ENCODE measurements at places on chromosomes 11 and 22.
A peak's percentile ranks its signal among the peaks of the same experiment; 100 is the strongest.

DNA sequence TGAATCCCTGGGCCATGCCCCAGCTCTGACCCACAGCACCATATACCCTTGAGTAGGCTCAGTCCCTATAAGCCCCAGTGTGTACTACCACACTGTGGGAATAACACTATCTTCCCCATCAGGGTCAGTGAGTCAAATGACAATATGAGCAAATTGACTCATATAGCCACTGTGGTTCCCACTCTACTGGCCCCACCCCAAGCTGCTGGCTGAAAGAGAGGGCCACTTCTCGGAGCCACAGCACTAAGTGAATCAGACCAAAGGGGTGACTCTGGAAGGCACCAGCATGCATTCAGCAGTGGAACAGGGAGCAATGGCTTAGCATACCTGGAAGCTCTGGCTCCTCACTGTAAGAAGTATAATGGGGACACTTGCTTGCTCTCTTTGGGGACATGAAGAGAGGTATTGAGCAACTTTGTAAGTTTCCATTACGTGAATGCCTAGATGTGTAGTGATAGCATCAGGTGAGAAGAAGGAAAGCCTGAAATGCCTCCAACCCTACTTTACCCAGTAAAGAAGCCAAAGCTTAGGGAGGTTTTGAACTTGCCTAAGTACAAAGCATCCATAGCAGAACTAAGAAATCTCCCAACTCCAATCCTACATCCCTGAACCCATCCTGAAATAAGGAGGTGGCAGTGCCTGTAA lies 13.5 kb downstream of the CD59 start:
- no peak for DNase-seq

DNA sequence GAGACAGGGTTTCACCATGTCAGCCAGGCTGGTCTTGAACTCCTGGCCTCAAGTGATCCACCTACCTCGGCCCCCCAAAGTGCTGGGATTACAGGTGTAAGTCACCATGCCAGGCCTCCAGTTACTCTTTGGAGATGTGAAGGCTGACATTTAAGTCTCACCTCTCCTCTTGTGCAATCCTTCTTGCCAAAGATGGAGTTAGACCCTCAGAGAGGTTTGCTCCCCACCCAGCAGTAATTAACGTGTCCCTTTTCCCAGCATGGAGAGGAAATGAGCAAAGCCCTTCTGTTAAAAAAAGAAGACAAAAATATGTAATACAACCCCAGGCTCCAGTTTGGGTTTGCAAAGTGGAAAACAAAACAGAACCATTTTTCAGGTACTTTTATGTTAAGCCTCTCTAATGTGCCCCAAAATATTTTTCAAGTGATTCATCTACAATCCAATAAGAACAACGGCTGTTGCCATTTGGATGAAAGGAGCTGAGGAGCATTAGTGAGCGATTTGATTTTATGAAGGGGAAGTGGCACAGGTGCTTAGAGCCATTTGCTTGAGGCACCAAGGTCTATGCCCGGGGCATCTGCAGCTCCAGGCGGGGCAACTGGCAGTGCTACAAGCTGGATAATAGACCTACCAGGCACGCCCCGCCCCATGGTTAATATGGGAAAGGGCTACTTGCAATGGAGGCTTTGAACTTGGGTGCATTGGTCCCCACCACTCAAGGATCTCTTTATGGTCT lies 57.2 kb downstream of the GRIK4 start:
- no peak for DNase-seq

DNA sequence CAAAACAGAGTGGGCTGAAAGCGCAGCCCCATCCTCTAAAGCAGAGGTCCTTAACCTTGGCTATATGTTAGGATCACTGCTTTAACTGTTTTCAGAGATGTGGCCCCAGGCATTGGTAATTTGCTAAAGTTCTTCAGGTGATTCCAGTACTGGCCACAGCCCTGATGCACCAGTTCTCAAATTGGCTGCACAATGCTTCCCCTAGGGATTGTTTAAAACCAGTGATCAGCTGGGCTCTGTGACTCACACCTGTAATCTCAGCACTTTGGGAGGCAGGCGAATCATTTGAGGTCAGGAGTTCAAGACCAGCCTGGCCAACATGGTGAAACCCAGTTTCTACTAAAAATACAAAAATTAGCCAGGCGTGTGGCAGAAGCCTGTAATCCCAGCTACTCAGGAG lies 8.4 kb upstream of the IRAG1 start:
- DNase-seq, result no peak

DNA sequence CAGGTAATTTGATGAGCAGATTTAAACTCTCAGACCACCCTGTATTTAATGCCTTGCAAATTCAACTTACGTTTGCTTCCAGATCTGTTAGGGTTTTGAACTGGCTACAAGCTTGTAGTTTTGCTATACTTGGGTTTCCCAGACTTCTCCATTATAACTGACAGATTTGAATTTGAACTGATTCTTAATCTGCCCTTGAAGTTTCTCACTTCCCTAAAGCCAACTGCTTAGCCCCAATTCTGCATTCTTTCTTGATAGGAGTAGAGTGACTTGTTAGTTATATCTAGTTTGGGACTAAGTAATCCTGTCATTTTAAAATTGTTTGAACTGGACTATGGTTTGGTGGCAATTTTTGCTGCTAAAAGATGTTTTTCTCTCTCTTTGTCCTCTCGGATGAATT lies 9.7 kb downstream of the LAYN start:
- DNase-seq, result no peak

DNA sequence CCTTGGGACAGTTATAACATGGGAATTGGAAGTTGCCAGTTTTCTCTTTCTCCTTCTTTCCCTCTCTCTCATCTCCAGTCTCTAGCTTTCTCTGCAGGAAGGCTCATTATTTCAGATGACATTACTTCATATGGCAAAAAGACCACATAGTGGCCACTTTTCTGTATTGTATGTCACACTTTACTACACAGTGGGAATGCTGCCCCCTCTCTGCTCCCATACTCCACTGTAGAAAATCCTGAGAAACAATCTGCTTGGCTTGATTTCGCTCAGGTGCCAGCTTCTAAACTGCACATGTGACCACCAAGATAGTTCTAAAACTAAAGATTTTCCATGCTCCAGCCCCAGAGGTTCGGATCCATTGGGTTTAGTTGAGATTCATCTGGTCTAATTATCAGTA lies 860.7 kb upstream of the CCDC90B start:
- no peak for DNase-seq

GRCh38 chr11:132855516-132855915 lies 676.8 kb downstream of the OPCML start:
- no peak for DNase-seq

- no peak for DNase-seq
These were observed 50.1 kb downstream of the MUC6 start for GRCh38 chr11:986270-986951.

DNA sequence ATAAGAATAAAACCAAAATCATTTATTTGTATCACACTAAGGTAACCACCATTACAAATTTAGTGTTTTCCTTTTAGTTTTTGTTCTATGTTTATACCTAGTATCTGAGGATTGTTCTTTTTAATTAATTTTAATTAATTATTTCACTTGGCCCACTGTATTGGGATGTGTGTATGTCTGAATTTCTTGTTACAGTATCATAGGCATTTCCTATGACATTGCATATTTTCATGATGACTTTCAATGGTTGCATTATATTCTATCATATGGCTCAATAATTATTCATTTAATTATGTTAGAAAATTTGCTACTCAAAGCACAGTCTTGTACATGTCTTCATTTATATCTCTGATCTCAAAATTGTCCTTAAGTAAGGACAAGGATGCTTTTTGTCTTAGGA lies 41.0 kb downstream of the C11orf71 start:
- no peak for DNase-seq

GRCh38 chr22:25760848-25761595 lies 19.0 kb downstream of the MYO18B start:
- DNase-seq, result no peak

GRCh38 chr22:49432211-49432896 lies 395.3 kb downstream of the BRD1 start:
- no peak for DNase-seq

- DNase-seq, result no peak
These were observed 62.2 kb downstream of the MORC2 start for GRCh38 chr22:30906411-30906810.

GRCh38 chr22:49701380-49702067 lies 126.1 kb downstream of the BRD1 start:
- peak; percentile 14 for DNase-seq

DNA sequence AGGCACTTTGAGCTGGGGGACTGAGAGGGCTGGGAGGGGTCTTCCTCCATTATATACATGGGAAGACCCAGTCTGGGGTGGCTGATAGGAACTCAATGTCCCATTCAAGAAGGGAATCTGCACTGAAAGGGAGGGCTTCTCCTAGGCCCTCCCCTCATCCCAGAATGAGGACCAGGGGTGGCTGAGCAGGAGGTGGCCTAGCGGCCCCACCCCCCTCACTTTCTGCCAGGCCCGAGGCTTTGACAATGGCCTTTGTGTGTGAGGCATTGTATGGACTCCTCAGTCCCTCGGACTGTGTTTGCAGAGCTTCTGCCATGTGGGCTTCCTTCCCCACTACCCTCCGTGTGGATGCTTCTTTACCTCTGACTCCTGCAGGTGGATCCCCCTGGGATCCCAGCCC lies 65.7 kb downstream of the NECTIN1 start:
- DNase-seq, result no peak

DNA sequence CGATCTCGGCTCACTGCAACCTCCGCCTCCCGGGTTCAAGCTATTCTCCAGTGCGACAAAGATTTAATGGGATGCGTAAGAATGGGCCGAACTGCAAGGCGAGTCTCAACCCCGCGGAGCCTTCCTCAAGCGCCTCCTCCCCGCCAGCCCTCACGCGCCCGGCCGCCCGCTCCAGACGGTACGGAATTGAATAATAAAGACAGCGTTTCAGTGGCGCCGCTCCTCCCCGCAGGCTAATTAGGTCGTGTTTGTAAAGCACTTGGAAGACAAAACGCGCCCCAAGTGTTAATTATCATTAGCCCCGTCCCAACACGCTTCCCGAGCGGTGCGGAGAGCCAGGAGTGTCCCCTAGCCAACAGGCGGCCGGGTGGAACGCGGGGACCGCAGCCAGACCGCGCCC lies 192.0 kb downstream of the BUD13 start:
- DNase-seq, result no peak

- DNase-seq, result no peak
These were observed 268.2 kb downstream of the FAM181B start for GRCh38 chr11:82465481-82465880.

DNA sequence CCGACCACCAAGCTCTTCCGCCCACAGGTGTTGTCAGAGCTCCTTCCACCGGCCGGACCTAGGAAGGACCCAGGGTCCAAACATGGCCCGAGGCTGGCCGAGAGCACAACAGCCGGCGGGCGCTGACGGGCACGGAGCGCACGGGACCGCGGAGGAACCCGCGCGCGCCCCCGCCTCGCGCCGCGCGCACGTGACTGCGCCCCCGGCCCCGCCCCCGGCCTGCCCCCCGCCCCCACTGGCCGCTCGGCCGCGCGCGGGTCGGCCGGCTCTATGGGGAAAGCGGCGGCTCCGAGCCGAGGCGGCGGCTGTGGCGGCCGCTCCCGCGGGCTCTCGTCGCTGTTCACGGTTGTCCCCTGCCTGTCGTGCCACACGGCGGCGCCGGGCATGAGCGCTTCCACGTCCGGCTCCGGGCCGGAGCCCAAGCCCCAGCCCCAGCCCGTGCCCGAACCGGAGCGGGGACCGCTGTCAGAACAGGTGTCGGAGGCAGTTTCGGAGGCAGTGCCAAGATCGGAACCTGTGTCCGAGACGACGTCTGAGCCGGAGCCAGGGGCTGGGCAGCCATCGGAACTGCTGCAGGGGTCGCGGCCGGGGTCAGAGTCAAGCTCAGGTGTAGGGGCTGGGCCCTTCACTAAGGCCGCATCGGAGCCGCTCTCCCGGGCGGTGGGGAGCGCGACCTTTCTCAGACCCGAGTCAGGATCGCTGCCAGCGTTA lies at the start of gene OSBP2:
Gene OSBP2 (plus strand): TSS at position 235 of the 711 bp plus-strand sequence. CDS start 36 bp downstream, at position 271.
- no peak for DNase-seq

DNA sequence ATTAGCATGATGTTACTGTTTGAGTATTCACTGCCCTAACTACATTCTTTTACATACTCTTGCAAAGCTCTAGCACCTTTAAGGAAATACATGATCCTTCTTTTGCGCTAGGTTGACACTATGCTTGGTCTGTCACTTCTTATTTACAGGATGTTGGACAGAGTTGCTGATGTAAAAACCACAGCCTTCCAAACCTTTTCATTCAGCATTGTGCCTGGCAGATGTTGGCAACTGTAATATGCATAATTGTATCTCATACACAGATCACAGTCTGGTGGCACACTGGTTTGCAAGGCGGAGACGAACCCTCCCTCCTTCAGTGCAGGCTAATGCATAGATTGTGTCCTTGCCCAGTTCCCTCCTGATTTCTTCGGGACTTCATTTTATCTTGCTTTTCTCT lies 224.1 kb downstream of the SNX19 start:
- no peak for DNase-seq

- DNase-seq, result peak; percentile 5
These were observed 41.0 kb upstream of the AQP11 start for GRCh38 chr11:77548552-77549445.

GRCh38 chr22:29030618-29031226 lies 30.9 kb downstream of the C22orf31 start:
- DNase-seq, result no peak

DNA sequence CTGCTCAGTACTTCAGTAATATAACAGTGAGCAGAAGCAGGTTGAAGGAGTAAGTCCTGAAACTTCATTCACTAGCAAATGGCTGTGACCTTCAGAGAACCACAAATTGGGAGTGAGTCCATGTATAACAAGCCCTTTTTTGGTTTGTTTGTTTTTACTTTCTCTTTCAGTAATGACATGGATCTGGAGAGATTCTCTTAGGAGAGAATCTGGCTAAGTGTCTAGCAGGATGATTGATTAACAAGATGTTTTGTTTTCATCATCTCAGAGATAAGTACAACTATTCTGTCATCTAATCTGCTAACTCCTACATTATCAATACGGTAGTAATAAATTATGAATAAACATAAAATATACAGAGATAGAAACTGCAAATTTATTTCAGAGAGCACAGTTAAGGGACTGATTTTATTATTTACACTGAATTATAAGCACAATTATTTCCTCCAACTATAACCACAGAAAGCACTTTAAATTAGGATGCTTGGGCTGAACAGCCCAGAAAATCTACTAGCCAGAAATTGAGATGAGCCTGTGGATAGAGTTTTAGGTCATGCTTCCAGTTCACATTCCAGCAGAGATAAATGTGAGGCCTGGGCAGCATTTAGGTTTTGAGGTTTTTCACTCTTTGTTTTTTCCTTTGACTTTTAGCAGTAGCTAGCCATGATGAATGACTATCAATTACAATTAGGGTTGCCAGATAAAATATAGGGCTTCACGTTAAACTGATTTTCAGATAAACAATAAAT lies 429.3 kb upstream of the FAT3 start:
- DNase-seq, result no peak

DNA sequence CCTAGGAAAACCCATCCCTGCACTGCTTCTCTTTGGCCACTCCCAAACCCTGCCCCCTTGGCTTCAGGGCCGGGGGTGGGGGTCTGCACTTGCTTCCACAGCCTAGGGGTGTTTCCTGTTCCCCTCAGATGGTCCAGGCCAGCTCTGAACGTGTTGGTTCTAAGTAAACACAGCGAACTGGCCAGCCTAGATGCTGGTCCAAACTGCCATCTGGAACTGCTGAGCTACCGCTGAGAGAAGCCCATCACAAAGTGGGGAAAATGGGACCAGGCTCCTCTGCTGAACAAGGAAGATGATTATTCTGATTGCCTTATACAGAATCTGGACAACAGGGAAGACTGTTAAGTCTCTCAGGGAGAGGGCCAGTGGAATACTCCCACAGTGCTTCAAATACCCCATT lies 23.5 kb upstream of the YPEL1 start:
- DNase-seq, result no peak

GRCh38 chr11:86702220-86702983 lies 30.0 kb upstream of the ME3 start:
- DNase-seq, result no peak

- no peak for DNase-seq
These were observed 193.4 kb upstream of the BLID start for GRCh38 chr11:122309262-122309925.

Data from HL-60 (cell line).